GM12864 (cell line): ENCODE measurements at places on chromosomes 12 and 14.

DNA sequence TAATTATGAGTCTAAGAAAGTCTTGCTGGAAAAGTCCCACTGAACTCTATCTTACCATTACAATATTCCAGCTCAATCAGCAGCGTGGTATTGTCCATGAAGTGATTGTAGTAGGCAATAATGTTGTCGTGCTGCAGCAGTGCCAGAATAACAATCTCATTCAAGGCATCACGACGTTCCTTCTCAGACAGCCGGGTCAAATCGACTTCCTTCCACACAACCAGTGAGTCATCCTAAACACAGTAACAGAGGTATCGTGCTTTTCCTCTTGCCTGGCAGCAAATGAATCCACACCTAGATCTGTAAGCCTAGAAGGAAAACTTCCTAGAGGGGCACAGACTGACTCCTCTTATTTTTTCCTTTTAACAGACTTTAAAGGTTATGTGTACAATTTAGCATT is 2.9 kb downstream of the NEK9 start:
- no peak for DNase-seq

GRCh38 chr14:57420986-57421385 is 30.6 kb downstream of the NAA30 start:
- DNase-seq = no peak

DNA sequence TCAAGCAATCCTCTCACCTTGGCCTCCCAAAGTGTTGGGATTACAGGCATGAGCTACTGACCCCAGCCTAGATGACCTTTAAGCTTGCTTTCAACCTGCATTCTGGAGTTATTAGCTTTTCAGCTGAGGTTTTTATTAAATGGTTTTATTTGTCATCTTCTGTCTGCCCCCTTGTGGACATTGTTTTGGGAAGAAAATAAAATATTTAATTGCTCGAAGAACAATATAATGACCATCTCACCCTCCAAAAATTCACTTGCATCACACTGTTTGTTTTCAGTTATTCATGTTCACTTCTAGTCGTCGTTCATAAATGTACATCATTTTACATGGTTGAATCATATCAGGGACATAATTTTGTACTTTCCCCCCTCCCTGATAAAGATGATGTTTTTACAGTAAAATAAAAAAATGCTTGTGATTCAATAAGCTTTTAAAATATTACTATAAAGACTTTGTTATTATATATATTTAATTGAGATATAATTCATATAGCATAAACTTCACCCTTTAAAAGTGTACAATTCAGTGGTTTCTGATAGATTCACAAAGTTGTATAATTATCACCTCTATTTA is 10.1 kb upstream of the SPATS2 start:
- no peak for DNase-seq

DNA sequence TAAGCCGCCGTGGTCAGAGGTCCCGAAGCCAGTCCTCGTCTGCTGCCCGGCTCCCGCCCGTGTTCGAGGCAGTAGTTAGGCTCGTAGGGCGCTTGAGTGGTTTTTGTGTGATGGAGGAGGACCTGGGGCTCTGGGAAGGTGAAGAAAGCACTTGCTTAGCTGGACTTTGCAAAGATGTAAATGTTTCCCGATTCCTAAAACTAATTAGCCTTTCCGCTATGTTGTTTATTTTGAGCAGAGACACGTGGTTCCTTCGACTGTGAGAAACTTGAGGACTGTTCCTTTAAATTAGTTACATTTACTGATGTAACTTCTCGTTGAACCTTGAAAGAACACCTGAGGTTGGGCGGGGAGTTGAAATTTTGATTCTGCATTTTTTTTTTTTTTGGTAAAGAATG is 33.9 kb downstream of the MIA2 start:
- no peak for DNase-seq

DNA sequence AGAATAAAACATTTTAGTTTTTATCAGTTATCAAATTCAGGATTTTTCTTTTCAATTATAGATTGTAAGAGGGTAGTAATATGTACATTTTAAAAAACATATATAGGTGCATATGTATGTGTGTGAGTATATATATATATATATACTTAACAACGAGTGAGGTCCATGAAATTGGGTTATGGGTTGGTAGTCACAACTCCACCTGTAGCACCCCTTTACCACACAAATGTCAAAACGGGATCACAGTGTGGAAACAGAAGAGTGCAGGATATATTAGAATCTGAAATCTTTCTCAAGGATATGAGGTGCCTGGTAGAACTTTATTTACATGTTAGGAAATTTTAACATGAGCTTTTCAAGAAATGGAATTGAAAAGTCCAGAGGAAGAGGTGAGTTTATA is 31.3 kb downstream of the MIA2 start:
- DNase-seq = no peak

GRCh38 chr14:85387181-85387580 is 142.8 kb upstream of the FLRT2 start:
- DNase-seq = no peak

GRCh38 chr12:81596558-81596957 is 162.6 kb downstream of the PPFIA2 start:
- DNase-seq = no peak

- DNase-seq = no peak
These were observed 164.0 kb upstream of the PZP start for GRCh38 chr12:9372202-9372601.

- DNase-seq = no peak
These were observed at the start of gene RHOJ for GRCh38 chr14:63204407-63205043. Gene RHOJ, plus strand, starts transcription at chr14:63204443. Its CDS starts 427 bp downstream, at chr14:63204870.

GRCh38 chr12:64687816-64688215 is 71.4 kb downstream of the GNS start:
- DNase-seq = no peak

DNA sequence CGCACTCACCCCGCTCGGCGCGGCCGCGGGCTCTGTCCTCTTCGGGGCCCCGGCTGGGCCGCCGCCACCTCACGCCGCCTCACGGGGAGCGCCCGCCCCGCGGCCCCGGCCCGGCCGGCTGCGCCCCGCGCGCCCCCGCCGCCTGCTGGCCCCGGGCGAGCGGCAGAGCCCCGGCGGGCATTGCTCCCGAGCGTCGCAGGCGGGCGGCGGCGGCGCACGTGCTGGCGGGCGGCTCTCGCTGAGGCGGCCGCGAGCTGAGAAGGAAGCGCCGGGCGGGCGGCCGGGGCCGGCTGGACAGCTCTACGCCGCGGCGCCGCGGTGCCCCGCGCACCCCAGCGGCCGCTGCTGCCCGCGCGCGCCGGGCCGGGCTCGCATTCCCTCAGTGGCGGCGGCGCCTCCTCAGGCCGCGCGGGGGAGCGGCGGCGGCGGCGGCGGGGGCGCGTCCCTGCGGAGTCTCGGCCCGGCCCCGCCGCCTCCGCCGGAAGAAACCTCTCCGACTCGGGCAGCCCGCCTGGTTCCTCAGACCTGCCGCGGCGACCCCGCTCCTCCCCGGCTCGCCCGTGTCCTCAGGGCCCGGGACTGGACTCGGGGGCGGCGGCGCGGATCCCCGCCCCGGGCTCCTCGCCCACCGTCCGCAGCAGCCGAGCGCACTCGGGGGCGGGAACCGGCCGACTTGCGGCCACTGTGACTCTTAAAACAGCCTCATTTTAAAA is at the start of gene PITPNM2:
PITPNM2 (minus strand) TSS at position 347 of the 713 bp plus-strand sequence. CDS start 116,500 bp downstream, outside the sequence.
- DNase-seq = no peak

DNA sequence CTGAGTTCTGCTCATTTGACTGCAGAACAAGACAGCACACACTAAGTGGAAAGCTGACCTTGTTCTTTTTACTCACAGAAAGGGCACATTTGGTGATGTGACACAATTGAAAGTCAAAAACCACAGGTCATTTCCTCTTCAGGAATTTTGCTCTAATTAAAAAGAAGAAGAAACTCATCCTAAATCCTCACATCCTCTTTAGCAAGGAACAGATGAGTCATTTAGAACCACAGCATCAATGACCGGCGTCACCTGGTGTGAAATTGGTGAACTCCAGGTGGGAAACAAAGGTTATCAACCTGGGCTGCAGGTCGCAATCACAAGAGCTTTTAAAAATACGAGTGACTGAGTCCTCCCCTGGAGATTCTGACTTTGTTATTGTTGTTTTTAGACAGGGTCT is 2.9 kb upstream of the RNU6-8 start:
- DNase-seq = no peak

DNA sequence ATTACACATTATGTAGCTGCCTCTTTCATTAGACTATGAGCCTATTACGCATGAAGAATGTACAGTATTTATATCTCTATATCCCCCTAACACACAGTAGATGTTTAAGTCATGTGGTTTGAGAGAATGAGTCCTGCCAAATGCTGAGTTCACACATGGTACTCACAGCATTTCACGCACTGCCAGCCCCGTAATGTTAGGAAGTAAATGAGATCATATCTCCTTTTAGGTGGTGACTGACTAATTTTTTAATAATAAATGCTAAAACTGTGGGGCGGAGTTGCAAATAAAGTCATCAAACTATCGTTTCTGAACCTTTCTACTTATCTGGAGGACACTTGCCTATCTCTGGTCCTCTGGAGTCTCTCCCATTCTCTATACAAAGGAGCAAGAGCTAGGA is 343.8 kb downstream of the ADAMTS20 start:
- no peak for DNase-seq

- no peak for DNase-seq
These were observed 175.4 kb upstream of the LHX5 start for GRCh38 chr12:113647048-113647447.

DNA sequence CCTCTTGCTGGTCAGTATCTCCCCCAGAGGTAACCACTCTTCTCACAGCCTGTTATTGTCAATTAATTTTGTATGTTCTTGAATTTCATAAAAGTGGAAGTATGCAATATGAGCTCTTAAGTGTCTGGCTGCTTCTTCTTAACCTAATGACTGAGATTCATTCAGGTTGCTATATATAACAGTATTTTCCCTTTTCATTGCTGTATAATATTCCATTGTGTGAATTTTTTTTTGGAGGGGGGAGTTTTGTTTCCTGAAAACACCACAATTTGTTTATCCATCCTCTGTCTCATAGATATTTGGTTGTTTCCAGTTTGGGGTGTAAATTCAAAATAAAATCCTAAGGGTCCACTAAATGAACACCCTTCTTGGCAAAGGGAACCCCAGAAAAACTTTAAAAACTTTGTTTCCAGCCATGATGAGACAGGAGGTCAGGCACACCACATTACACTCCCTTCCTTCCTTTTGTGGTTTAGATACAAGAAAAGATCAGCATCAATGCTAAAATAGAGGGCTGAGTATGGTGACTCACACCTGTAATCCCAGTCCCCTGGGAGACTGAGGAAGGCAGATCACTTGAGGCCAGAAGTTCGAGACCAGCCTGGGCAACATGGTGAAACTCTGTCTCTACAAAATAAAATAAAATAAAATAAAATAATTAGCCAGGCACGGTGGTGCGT is 4.1 kb upstream of the DAO start:
- DNase-seq = no peak

DNA sequence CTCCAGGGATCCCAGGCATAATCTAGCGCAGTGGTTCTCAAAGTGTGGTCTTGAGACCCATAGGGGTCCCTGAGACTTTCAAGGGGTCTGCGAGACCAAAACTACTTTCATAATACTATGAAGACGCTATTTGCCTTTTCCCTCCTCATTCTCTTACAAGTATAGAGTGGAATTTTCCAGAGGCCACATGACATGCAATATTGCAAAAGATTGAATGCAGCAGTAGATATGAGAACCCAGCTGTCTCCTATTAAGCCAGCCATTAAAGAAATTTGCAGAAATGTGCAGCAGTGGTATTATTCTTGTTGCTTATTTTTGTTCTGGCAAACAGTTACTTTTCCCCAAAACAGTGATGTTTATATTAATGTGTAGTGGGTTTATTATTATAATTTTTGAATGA is 62.8 kb downstream of the VWF start:
- DNase-seq = no peak

DNA sequence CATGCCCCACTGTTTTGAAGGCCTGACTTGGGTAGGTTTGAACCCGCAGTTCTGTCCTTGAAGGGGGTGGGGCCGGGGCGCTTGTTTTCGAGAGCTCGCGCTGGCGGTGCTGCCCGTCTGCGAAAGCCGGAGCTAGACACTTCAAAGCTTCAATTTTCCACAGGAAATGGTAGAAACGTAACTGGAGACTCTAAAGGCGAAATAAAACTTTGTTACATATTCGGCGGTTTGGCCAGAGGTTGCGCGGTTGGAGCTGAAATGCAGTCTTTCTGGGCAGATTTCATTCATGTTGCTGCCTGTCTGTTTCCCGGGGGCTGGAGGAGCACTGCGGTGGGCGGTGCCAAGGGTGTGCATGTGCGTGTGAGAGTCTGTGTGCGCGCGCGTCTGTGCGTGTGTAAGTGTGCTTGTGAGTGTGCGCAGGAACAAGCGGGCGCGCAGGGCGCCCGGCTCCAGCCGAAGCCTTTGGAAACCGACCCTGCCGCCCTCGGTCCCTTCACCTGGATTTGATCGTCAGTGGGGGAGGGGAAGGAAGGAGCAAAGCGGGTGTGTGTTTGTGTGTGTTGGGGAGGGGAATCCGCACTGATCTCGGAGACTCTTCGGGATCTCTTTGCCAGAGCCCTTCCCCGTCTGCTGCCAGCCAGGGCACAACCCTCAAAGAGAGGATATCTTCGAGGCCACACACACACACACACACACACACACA is 227.7 kb upstream of the CRY1 start:
- DNase-seq = no peak

DNA sequence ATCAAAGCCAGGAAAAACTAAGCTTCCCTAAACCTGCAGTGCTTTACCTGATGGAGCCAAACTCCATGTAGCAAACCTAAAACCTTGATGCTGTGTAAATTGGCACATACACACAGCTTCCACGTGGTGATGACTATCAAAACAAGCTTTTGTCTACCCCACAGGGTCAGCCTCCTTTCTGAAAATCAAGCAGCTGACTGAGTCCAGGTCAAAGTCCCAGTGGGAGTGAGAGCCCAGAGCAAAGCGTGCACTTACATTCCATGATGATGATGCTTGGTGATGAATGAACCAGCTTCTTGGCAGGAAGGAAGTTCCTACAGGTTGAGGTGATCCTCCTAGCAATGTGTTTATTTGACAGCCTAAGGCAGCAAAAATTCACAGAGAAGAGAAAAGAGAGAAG is 630.0 kb upstream of the TBX3 start:
- DNase-seq = no peak

- DNase-seq = no peak
These were observed 575 bp downstream of the NAA30 start for GRCh38 chr14:57390806-57391516.

GRCh38 chr12:107801150-107801549 is 26.6 kb downstream of the ASCL4 start:
- DNase-seq = no peak

DNA sequence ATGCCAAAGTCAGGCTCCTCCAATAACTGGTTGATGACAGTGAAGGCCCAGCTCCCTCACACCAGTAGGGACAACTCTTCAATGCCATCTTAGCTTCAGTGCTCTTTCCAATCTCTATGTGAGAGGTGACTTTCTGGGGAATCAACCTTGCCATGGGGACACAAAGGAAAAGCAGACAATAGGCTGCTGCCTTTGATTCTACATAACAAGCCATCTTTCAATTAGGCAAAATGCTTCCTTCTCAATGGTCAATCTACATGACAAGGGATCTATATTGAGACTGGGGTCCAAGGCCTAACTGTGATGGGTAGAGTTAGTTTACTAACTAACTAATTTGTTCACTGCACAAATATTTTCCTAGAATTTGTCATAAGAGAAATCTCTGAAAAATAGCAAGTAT is 1417.5 kb upstream of the SEL1L start:
- DNase-seq = no peak
